ENCODE measurements at places on chromosomes 3 and 15.
A peak's percentile ranks its signal among the peaks of the same experiment; 100 is the strongest.

DNA sequence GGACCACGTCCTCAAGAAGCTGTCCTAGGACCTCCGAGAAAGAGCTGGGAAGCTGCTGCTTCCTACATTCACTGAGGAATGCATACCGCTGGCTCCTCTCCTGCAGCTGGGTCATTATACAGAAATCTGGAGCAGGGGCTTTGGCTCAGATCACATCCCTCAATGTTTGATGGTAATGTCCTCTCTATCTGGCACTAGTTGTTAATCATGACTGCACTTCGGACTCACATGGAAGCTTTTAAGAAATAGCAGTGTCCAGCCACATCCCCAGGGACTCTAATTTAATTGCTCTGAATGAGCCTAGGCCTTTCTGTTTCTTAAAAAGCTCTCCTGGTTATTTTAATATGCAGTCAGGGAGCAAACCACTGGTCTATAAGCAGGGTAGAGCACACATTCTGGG is 25.7 kb upstream of the MYRIP start:
- no peak for DNase-seq

DNA sequence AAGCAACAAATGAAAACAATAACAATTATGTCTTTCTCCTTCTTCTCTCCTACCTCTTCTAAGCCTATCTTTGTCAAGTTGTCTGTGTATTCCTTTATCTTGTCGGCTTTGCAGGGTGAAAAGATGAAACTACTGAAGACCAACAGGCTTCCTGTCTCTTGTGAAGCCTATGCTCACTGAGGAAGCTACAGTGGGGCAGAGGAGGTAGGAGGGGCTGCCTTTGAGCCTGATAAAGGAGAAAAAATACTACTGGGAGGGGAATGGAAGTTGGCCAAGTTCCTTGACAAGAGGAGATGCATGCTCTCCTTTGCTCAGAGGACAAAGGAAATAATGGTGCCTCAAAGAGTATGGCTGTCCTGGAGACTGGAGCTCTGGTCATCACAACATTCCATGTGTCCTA is 92.0 kb downstream of the IGSF11 start:
- no peak for DNase-seq

DNA sequence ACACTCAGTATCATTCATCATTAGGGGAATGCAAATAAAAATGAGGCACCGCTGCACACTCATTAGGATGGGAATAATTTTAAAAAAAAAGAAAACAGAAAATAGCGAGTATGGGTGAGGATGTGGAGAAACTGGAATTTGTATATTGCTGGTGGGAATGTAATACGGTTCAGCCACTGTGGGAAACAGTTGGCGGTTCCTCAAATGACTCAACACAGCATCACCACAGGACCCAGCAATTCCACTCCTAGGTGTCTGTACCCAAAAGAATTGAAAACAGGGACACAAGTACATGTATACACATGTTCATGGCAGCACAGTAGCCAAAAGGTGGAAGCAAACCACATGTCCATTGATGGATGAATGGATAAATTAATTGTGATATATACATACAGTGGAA is 35.2 kb upstream of the RFTN1 start:
- DNase-seq, result no peak

GRCh38 chr3:13812034-13812471 is 67.8 kb downstream of the WNT7A start:
- DNase-seq, result no peak

GRCh38 chr15:78358102-78358870 is 18.1 kb downstream of the CRABP1 start:
- DNase-seq, result no peak

DNA sequence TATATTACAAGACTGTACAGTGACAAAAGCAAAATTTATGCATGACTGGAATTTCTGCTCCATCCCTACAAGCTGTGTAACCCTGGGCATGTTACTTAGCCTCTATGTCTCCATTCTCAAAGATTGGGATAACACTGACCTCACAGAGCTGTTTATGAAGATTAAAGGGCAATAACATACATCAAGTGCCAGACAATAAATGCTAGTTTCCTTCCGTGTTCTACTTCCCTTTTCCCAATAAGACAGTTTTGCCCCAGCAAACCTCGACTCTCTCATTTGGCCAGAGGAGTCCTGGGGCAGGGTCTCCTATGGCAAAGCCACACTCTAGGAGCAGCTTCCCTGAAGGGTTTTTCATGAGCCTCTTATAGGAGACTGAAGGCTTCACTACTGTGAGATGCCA is 7.5 kb downstream of the HEXA start:
- no peak for DNase-seq

GRCh38 chr15:91849749-91850161 is 3.8 kb upstream of the SLCO3A1 start:
- DNase-seq, result peak; percentile 12

GRCh38 chr3:183494341-183494740 is 61.2 kb downstream of the KLHL6 start:
- DNase-seq, result no peak

DNA sequence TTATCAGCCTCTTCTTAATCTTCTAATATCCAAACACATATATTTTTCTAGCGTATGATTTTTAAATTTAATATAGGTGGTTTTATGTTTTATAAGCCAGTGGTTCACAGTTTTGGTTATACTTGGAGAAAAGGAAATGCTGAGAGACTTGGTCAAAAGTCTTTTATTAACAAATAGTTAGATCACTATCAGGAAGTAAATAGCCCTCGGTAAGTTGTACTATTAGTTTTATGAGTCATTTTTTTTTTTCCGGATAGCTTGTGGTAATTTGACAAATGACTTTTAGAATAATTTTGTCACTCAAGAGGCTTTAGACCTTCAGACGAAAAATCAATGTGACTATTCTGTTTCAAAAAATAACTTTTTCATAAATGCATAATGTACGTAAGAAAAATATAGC is 232.2 kb upstream of the ROBO1 start:
- no peak for DNase-seq

DNA sequence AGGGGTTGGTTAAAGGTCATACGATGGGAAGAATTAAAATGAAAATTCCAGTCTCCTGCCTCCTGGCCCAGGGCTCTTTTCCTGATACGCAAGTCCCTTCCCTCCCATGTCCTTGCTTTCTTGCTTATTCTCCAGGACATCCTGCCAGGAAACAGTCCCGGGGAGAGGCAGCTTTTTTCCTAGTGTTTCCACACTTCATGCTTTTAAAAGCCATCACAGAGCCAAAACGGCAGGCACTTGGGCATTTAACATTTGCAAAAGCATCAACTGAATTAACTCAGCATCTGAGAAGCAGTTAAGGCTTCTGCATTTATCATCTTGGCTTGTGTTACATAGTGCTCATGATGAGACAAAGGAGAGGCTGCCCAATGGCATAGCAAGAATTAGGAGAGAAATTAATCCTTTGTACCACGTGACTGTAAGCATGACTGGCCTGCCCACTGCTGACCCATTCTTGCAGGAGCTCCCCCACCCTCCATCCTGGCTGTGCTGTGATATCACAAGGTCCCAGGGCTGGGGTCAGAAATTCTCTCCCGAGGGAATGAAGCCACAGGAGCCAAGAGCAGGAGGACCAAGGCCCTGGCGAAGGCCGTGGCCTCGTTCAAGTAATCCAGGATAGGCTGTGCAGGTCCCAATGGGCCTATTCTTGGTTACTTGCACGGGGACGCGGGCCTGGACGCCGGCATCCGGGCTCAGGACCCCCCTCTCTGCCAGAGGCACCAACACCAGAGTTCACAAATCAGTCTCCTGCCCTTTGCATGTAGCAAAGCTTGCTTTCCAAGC is 21.6 kb upstream of the VILL start:
- DNase-seq, result no peak
